Activated T-helper 1 cell treated with anti-CD3 and anti-CD28 coated beads, Interleukin-12 subunit alpha, Interleukin-12 subunit beta, Interleukin-2, Interleukin-4 antibody, amounts not matched to agents 30 ng/mL and 10 ng/mL and 1 ng/mL, durations not matched to agents 14 hours and 24 hours and 36 hours (primary cell): ENCODE measurements at places on chromosomes 2 and 18. TPM values are rescaled to one million over a fixed set of nuclear protein-coding genes. Genes with fewer than 3 reads are reported as not detected.

GRCh38 chr18:7366597-7366996, 135.7 kb downstream of the LRRC30 start:
- no peak for DNase-seq

DNA sequence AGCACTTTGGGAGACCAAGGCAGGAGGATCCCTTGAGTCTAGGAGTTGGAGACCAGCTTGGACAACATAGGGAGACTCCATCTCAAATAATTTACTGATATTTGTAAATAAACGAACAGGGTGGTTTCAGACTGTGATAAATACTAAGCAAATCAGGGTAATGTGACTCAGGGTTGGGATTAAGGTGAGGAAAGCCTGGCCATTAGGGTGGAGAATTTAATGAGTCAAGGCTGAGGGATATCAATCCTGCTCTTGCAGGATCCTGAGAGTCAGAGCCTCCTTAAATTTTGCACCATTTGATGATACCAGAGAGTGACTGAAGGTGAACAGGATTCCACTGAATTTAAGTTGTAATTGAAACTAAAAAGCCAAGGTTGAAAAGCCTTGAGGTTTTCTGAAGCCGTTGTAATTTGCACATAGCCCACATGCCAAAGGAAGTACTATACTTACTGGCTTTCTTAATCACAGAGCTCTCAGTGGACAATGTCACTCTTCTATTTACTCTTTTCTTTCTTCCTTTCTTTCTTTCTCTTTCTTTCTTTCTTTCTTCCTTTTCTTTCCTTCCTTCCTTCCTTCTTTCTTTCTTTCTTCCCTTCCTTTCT, 28.6 kb upstream of the AP1S3 start:
- DNase-seq = no peak

DNA sequence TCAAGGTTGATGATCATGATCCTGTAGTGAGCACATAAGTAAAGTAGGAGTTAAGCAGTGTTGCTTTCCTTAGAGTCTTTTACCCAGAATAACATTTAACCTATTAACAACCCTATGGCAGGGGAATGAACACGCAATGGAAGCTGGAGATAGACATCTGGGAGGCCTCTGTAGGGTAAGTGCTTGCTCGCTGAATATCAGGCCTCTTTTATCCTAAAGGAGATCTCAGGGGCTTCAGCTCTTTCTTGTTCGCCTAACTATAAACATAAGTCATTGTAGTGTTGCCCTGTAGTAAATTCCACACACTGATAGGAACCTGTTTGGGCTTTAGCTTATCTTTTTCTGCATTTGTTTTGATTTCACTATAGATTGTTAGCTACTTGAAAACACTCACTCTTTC, 174.4 kb upstream of the TCF4 start:
- no peak for DNase-seq

Gene AGXT
- not detected in 2 replicates for total RNA-seq

- no peak for DNase-seq
Observed at GRCh38 chr2:8437228-8437948, 244.5 kb upstream of the ID2 start.

Gene EVA1A
- not detected in 2 replicates for total RNA-seq

Gene NPPC
- total RNA-seq = 1.6 TPM in 2 replicates

DNA sequence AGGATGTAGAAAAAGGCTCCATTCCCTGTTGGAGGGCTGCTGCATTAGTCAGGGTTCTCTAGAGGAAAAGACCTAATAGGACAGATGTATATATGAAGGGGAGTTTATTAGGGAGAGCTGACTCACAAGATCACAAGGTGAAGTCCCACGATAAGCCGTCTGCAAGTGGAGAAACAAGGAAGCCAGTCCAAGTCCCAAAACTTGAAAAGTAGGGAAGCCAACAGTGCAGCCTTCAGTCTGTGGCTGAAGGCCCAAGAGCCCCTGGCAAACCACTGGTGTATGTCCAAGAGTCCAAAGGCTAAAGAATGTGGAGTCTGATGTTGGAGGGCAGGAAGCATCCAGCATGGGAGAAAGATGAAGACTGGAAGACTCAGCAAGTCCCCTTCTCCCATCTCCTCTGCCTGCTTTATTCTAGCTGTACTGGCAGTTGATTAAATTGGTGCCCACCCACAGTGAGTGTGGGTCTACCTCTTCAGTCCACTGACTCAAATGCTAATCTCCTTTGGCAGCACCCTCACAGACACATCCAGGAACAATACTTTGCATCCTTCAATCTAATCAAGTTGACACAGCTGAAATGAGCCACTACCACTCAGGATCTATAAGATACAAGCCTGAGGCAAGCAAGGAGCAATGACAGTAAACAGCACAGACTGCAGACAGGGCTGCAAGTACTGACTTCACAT, 30.0 kb upstream of the ATG16L1 start:
- no peak for DNase-seq

DNA sequence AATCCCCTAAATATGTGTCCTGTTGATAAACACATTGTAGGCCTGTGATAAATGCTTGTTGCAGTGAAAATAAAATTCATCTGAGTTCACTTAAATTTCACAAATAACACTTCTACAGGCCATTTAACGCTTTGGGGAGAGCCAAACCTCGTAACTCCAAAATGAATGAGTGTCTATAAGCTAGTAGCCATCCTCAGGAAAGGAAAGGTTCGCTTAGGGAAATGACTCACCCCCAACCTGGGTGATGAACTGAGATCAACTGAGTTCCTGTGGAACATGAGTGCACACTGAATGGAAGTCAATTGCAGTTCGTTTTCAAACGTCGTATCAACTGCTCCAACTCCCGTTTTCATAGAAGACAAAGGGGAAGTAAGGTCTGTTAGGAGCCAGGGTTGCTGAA, 527.6 kb upstream of the ID2 start:
- no peak for DNase-seq

- DNase-seq = no peak
Observed at GRCh38 chr2:225599856-225600255, 200.3 kb downstream of the NYAP2 start.

Gene ABCA12
- total RNA-seq = not detected in 2 replicates

Gene ERFE
- 0.20 TPM in 1 of 2 replicates, not detected in the other for total RNA-seq

DNA sequence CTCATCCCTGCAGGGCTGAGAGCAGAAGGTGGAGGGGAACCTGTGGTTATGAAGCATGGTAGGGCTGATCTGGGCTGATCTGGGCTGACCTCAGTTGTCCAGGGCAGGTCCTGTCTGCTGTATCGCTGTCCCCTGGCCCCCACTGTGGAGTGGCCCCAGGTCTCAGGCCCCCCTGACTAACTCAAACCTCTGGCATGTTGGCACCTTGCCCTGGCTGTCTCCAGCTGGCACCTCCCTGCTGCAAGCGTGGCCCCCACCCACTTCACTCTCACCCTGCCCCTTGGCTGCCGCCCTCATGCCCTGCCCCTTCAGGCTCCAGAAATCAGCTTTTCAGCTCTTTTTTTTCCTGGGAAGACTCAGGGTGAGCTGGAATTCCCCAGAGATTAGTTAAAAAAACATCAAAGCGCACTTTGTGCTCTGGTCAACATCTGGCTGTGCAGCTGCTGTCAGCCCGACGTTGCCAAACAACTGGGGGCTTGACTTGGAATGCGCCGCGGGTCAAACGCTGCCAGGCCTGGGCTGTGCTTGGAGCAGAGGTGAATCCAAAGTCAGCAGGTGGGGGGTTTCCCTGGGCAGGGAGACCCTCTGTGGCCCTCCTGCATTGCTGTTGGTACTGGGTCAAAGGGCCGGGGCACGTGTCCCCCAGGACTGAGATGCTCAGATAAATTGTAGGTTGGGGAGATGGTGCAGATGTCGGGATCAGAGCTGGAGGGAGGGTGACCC, 173.8 kb upstream of the HDAC4 start:
- no peak for DNase-seq
